ENCODE measurements at places on chromosomes 5 and 9.
A peak's percentile ranks its signal among the peaks of the same experiment; 100 is the strongest.

GRCh38 chr9:130159057-130159456 is 13.1 kb upstream of the NCS1 start:
- DNase-seq: no peak

DNA sequence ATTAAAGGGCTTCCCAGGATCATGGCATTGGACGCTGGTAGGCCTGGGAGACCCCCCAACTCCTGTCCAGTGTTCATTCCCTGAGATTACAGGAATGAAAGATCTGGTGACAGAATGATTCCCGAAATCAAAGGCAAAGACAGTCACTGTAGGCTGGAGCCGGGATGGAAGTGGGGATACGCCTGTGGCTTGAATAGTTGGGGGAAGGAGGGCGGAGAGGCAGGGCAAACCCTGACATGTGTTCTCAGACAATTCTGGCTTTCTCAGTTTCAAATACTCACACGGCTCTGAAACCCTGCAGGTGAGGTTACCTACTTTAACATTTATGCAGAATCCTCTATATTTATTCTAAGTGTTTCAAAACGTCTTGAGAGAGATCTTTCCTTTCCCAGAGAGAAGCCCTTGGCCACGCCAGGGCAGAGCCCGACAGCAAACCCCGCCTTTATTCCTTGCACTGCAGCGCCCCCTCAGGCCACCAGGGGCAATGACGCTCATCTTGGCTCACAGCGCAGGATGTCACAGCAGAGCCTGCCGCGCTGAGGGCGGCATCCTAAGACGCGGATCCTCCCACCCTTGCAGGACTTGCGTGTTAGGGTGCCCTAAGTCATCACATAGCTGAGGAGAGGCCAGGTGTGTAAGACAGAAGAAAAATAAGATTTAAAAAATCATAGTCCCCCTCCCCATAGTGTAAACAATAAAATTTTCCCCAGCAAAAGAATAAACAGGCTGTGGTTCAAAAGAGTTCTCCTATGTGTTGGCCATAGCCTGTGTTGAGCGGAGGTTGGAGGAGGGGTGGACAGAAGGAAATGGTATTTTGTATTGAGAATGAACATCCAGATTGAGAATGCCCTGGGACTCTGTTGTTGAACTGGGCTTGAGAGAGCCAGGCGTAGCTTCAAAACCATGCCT is 284.5 kb downstream of the NTRK2 start:
- peak; percentile 73 for DNase-seq

DNA sequence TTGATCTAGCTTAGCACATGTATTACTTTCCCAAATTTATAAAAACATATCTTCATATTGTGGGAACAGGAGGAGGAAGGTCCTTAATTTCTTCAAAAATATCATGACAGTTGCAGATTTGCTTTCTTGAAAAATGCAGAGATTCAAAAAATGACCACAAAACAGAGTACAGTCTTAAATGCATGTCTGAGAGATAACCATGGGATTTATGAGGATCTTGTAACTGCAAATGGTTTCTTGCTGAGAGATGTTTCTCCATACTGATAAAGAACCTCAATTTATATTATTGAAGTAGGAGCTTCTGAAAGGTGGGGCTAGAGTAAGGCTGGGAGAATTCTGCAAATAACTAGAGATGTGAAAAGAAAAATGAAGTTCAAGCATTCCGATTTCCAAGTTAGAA is 83.2 kb downstream of the CDH18 start:
- no peak for DNase-seq

GRCh38 chr9:135410421-135410820 is 69.2 kb upstream of the PPP1R26 start:
- no peak for DNase-seq

- DNase-seq: peak; percentile 92
Observed at GRCh38 chr9:99118782-99119466, 14.0 kb downstream of the TGFBR1 start.

- no peak for DNase-seq
Observed at GRCh38 chr5:36462295-36463021, 143.9 kb upstream of the SLC1A3 start.

DNA sequence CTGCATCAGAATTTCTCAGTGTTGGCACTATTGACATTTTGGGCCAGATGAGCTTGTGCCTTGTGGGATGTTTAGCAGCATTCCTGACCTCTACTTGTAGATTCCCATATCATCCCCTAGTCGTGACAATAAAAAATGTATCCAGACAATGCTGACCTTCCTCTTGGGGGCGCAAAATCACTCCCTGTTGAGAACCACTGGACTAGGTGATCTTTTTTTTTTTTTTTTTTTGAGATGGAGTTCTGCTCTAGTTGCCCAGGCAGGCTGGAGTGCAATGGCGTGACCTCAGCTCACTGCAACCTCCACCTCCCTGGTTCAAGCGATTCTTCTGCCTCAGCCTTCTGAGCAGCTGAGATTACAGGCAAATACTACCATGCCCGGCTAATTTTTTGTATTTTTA is 22.6 kb downstream of the STXBP1 start:
- no peak for DNase-seq

DNA sequence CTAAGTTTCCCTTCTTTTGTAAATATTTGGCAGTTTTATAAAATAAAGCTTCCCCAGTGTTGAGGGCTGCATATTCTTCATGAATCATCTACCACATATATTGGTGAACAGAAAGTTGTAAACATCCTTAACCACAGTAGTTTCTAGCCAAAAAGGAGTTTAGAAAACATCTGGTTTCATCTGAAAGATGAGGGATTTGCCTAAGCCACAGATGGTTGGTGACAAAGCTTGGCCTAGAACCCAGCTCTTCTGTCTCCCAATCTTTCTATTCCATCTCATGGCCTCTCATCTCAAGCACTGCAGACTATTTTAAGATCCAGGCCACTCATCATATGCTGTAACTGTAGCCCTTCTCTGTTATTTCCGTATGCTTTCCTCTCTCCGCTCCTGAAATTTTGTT is 232.3 kb upstream of the TRPM3 start:
- no peak for DNase-seq

DNA sequence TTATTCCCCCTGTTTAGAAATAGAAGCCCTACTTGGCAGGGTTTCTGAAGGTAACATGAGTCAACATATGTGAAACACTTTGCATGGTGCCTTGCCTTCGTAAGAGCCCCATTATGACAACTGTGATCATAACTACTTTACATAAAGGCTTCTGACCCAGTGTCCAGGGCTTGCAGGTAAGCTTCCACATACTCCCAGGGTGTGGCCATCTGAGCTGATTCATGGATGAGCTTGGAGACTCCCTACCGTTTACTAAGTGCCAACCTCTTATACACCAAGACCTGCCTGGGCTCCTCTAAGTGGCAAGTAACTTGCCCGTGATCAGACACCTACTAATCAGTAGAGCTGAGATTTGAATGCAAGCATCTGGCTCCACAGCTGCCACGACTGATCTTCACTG is 62.8 kb upstream of the C5orf58 start:
- no peak for DNase-seq

DNA sequence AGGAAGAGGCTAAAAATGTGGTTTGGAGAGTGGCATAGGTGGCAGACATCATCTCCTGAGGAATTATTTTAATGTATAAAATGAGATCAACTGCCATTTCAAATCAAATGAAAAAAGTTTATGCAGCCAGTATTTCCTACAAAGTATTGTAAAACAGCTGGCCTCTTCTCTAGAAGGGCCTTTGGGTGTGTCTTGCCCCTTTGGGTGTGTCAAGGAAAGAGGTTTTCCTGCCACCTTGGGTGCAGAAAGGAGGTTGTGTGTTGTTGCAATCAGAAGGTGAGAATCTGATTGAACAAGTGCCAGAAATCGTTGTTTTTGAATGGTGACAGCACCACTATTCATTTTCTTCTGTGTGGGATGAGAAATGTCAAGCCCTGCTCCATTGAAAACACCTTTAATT is 127.4 kb downstream of the RMI1 start:
- no peak for DNase-seq

DNA sequence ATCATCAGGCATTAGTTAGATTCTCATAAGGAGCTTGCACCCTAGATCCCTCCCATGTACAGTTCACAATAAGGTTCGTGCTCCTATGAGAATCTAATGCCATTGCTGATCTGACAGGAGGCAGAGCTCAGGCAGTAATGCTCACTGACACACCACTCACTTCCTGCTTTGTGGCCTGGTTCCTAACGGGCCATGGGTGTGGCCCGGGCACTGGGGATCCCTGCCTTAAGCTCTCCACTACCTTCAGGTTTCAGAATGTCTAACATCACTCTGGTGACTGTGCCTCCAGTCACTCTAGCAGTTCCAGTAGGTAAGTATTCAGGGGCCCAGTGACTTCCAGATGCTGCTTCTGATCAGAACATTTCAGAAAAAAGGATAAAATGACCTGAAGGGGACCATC is 152.4 kb downstream of the LRRC70 start:
- DNase-seq: no peak

DNA sequence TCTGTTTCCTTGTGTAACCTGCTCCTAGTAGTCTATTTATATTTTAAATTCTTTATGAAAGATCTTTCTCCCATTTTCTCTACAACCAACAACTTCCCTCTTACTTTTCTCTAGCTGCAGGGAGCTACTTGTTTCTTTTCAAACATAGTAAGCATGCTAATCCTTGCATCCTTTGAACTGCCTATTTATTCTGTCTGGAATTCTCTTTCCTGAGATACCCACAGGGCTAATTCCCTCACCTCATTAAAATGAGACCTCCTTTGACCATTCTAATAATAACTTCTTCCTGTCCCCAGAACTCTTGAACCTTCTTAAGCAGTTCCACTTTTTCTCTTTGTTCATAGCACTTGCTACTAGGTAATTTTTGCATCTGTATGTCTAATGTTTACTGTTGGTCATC is 620.6 kb upstream of the CDH18 start:
- DNase-seq: no peak

GRCh38 chr9:122220673-122221182 is 8.0 kb downstream of the LHX6 start:
- DNase-seq: no peak

DNA sequence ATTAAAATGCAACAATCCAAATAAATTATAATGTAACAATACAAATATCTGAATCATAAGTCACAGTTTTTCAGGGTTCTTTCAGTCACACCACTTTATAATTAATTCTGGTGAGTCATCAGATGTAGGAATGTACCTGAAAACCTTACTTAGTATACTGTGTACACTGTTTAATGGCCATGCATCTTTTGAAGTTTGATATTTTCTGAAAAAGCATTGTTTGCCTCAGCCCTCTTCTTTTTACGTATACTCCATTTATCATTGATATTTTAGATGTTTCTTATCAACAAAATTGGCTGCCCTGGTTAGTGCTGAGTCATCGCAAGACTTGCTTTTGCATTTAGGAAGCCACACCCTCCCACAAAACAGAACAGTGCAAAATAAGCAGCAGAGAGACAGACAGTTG is 218.6 kb downstream of the PJA2 start:
- DNase-seq: peak; percentile 85

GRCh38 chr9:89887286-89887685 is 282.5 kb downstream of the GADD45G start:
- DNase-seq: no peak

DNA sequence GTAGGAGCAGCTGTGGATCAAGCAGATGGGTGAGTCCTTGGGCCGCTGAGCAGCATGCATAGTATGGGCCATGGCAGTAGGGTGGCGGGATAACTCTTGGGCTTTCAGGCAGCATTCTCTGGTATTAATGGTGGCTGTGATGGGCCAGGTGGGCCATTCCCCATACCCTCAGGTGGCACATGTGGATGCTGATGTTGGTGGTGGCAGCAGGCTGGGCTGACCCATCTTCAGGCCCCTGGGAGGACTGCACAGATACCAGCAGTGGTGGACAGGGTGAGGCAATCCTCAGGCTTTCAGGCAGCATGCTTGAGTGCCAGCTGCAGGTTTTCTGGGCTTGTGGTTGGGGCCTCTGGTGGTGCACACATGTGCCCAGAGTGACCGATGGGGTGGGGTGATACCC is 27.1 kb upstream of the C6 start:
- no peak for DNase-seq

GRCh38 chr9:126506361-126507317 is 107.1 kb upstream of the LMX1B start:
- no peak for DNase-seq

DNA sequence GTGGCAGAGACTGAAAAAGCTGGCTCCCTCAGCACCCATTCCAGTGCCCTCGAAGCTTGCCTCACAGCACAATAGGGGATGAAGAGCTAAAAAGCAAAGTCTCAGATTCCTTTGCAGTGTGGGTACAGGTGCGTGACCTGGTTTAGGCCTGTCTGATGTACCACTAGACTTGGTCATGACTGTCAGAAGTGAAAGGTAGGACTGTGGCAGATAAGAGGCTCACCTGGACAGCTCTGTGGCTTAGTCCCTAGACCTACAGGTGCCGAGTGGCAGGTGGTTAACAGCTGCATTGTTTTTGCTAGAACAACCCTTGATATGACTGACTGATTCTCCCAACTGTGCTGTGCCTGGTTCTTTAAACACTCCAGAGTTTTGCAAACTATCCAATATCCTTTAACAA is 14.7 kb upstream of the SFXN1 start:
- DNase-seq: no peak

- DNase-seq: no peak
Observed at GRCh38 chr5:34736445-34737115, 80.5 kb downstream of the RAI14 start.

DNA sequence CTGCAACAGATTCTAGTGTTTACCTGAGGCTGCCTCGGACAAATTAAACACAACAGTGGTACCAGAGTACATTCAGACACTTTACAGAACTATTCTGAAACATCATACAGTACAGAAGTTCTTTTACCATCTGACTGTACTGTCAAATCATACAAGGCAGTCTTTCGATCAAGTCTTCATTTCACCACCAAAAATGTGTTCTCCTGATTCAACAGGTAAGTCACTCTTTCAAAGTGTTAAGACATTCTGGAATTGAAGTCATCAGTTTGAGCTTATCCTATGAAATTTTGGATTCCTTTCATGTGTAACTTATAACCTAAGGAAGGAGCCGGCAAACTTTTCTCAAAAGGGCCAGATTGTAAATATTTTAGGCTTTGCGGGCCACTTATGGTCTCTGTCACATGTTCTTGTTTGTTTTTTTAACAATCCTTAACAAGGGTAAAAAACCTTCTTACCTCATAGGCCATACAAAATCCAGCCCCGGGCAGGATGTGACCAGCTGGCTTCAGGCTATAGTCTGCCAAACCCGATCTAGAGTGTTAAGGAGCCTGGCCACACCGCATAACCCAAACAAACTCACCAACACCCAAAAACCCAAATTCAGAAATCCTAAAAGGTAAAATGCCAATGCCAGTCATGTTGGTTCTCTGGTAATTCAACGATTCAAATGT is 151.6 kb downstream of the DENND1A start:
- no peak for DNase-seq

DNA sequence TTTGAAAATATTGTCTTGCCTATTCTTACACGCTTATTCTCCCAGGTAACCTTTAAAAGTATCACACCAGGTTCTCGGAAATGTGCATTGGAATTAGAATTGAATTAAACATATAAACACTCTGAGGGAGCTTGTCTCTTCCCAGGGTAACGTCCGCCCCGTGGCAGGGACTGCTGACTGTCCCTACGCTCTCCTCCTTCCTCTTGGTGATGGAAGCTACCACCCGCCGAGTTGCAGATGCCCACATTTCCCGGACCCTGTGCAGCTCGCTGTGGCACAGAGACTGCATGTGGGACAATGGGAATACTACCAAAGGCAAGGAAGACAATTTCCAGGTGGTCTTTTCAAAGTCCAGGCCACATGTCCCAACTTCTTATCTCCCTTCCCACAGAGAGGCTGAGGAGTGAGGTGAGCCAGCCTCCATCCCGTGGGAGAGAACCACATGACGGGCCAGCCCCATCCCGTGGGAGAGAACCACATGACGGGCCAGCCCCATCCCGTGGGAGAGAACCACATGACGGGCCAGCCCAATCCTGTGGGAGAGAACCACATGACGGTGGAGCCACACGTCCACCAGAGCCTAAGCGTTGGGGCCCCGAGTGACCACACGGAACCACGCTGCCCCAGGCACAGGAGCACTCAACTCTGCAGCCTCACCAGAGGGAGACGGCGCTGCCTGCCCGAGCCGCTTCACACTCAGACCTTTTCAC is 249.4 kb upstream of the IRX1 start:
- DNase-seq: no peak

All from common myeloid progenitor, CD34-positive (primary cell).